AG20443 (cell line): ENCODE measurements at places on chromosomes 16 and 17.

GRCh38 chr16:47722046-47722445, 260.9 kb downstream of the PHKB start:
- no peak for DNase-seq

DNA sequence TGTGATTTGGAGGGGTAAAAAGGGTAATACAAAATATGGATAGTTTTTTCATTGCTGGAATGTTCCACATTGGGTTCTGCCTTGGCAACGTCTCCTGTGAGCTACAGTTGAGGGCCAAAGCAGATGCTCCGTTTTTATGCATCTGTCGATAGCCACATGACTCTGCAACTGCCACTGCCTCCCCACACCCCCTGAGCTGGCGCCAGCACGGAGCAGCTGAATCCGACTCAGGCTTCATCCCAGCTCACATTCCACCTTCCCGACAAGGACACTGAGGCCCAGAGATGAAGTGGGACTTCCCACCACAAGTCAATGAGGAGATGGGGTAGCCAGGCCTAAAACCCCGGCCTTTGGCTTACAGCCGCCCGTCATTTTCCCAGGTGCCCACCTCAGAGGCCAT, 334.1 kb downstream of the CDH13 start:
- no peak for DNase-seq

- peak; percentile 25 for DNase-seq
Measured at GRCh38 chr17:33435721-33436301, 142.7 kb upstream of the ASIC2 start.

- peak; percentile 82 for DNase-seq
Measured at GRCh38 chr16:8878523-8878911, 3.6 kb upstream of the LITAFD start.

DNA sequence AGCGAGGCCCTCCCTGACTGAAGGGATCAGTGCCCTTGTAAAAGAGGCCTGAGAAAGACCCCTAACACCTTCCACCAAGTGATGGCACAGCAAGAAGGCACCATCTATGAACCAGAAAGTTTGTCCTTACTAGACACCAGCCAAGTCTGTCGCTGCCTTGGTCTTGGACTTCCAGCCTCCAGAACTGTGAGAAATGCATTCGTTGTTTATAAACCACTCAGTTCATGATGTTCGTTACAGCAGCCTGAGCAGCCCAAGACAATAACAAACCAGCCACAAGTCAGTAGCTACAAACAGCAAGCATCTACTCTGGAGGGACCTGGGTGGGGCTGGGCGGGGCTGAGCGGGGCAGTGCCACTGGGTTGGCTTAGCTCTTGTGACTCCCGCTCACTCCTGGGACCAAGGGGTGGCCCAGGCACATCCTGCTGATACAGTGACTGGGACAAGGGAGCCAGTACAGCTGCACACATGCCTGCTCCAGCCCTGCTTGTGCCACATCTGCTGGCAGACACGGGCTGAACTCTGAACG, 234.9 kb downstream of the IRF8 start:
- no peak for DNase-seq

DNA sequence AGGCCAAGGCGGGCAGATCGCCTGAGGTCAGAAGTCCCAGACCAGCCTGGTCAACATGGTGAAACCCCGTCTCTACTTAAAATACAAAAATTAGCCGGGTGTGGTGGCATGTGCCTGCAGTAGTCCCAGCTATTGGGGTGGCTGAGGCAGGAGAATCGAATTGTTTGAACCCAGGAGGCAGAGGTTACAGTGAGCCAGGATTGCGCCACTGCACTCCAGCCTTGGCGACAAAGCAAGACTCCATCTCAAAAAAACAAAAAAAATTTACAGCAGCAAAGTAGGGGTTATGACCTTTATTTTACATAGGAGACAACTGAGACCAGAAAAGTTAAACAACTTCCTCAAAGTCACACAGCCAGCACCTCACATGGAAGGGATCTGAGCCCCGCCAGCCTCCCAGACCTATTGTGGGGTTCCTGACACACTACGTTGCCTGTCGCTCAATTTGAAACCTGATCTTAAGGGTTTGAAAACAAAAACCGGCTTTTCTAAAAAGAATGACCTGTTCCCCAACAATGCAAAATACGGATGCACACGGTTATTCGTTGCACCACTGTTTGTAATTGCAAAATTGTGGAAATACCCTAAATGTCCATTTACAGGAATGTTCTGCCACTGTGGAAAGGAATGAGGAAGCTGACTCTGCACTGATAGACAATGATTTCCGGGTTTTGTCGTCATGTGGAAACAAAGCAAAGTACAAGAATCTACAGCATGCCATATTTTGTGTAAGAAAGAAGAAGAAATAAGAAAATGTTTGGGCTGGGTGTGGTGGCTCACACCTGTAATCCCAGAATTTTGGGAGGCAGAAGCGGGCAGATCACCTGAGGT, 77.2 kb downstream of the CNGB1 start:
- DNase-seq: peak; percentile 64

DNA sequence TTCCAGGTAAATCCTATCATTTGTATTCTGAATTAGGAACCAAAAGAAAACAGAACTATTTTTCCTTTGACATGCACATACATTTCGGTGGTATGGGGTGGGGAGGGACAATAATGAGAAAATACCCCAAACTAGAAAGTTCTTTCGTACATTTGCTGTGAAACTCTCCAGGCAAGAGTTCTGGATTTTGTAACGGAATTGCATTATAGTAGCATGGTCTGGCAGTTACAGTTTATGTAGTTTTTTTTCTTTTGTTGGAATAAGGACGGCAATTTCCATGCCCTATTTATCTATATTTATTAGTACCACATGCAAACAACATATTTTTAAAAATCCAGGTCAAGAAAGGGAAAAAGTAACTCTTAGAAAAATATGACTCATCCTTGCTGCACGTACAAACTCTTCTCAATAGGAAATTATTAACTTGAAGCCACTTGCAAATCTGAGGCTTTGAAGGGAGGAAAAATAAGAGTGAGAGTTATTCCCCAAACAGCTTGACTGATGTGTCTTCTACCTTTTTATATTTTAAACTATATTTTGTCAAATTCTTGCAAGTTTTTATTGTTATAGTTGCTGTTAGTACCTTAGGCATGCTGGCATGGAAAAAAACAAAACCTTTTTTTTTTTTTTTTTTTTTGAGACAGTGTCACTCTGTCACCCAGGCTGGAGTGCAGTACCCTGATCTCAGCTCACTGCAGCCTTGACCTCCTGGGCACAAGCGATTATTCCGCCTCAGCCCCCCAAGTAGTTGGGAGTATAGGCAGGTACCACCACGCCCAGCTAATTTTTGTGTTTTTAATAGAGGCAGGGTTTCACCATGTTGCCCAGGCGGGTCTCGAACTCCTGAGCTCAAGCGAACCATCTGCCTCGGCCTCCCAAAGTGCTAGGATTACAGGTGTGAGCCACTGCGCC, 69.3 kb downstream of the WWP2 start:
- peak; percentile 40 for DNase-seq

GRCh38 chr17:13777003-13777402, 175.3 kb upstream of the HS3ST3A1 start:
- no peak for DNase-seq

- no peak for DNase-seq
Measured at GRCh38 chr17:44466339-44466738, 36.9 kb downstream of the GPATCH8 start.

DNA sequence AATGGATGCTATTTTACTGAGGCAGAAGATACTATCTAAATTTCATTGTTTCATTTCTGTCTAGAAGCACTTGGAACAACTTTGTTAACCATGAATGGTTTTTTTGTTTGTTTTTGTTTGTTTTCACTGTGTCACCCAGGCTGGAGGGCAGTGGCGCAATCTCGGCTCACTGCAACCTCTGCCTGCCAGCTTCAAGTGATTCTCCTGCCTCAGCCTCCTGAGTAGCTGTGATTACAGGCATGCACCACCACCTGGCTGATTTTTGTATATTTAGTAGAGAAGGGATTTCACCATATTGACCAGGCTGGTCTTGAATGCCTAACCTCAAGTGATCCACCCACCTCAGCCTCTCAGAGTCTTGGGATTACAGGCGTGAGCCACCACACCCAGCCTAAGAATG, 40.5 kb downstream of the ABHD15 start:
- no peak for DNase-seq

DNA sequence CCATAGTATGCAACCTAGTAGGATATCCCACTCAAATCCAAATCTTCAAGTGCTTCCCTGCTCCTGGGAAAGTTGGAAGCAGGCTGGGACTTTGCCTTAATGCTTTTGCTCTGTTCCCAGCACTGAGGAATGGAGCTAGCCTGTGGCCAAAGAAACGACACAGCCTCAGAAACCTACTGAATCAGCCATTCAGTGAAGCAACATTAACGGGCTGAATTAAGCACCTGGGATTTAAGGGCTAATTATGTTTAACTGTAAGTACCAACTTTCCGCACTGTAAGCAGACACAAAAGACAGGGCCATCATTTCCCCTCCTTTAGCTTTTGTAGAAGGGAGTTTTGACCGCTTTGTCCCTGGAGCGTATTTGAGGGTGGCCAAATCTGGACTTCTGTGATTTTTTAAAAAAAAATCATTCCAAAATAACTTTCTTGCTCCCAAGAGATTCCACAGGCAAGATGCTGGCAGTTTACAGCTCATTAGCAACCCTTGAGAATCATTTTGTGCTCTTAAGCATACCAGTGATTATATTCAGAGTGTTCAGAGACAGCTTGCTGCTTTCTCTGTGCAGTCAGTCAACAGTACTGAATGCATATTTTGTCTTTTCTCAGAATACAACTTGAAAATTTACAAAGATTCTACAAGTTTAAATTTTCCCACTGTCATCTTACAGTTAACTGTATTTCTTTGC, 17.6 kb upstream of the NOL11 start:
- DNase-seq: no peak

DNA sequence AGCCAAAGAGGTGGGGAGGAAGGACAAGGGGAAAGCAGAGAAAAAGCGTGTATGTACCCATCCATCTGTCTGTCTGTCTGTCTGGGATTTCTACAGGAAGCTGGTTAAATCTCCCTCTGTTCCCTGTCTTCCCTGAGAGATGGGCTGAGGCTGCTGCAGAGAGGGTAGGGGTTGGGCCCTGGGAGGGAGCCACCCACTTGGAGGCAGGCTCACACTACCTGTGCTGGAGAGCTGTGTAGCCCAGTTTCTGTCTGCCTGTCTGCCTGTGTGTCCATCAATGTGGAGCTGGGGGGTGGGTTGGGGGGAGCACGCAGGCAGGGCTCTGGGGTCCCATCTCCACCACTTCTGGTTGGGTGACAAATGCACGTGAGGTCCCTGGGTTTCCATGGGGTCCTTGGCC, 18.6 kb upstream of the C17orf113 start:
- DNase-seq: no peak

DNA sequence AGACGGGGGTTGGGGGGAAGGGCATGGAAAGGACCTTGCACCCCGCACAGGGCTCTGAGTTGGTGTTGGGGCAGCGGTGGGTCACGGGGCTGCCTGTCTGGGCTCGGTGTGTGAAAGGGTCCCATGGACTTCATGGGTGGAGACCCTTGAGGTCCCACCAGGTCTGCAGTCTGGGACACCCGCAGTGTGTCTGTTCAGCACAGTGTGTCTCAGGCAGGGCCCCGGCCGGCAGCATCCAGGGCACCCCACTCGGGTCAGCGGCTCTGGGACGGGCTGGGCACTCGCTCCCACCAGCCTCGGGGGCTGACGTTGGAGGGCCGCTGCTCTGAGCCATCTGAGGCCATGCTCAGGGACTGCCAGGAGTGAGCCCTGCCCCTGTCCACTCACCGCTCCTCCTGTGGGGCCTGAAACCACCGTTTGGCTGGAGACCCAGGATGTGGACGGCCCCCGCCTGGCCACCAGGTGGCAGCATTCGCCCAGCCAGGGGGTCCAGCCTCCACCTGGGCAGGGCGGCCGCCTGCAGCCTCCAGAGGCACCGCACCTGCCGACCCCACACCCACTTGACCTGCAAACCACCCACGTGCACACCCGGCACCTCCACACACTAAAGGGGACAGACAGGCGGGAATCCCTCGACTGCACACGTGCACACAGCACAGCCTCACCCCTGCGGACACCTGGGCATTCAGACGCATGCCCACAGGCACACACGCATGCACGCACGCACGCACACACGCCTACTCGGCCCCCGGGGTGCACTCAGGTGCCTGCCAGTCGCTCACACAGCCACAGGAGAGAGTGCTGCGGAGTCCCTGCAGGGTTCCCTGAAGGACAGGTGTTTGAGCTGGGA, 10.1 kb upstream of the ZFPM1 start:
- DNase-seq: peak; percentile 94
